ENCODE measurements at places on chromosomes 5 and 9.

GRCh38 chr5:122863721-122864120, 18.3 kb downstream of the SNX24 start:
- DNase-seq, result no peak

- no peak for DNase-seq
These were observed 87.7 kb downstream of the RAB3C start for GRCh38 chr5:58670582-58670981.

- DNase-seq, result no peak
These were observed 246.9 kb upstream of the GAS1 start for GRCh38 chr9:87193925-87194868.

GRCh38 chr5:145715412-145715811, 119.7 kb downstream of the PRELID2 start:
- no peak for DNase-seq

DNA sequence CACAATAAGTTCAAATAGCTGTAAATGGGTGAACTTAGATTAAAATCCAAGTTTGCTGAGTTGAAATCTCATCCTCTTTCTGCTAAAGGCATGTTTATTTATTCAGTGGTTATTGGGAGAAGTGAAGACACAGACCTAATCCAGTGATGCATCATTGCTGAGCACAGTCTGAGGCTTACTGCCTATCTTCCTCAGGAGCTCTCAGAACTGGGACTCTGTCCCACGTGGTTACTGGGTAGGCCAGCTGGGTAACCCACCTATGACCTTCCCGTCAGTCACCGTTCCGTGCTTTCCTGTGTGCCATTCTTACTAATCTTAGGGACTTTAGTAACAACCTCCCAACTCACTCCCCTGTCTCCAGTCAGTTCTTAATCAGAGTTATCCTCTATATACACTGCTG, 226.8 kb upstream of the ATP10B start:
- no peak for DNase-seq

- no peak for DNase-seq
These were observed 181.8 kb upstream of the DAB2 start for GRCh38 chr5:39606591-39606990.

DNA sequence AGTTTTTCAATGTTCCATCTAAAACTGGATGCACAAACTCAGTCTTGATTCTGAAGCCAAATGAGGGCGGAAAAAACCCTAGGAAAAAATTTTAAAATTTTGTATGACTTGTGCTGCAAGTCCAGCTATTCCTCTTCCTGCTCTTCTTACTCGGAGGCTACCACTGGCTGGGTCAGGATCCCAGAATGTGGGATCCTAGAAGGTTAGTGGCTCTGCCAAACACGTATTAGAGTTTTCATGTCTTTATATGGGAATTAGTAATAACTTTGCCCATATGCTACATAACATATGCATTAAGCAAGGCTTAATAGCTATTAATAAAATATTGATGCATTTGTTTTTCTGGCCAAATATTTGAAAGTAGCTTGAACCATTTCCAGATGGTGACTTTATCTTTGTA, 458.3 kb downstream of the AGTPBP1 start:
- no peak for DNase-seq

- no peak for DNase-seq
These were observed 8.3 kb upstream of the AFF4 start for GRCh38 chr5:132971483-132972435.

- DNase-seq, result no peak
These were observed 16.1 kb downstream of the CPLX2 start for GRCh38 chr5:175887463-175887862.

- DNase-seq, result no peak
These were observed 37.3 kb upstream of the CLK4 start for GRCh38 chr5:178664141-178664540.
